ENCODE measurements at places on chromosomes 16 and 17.

DNA sequence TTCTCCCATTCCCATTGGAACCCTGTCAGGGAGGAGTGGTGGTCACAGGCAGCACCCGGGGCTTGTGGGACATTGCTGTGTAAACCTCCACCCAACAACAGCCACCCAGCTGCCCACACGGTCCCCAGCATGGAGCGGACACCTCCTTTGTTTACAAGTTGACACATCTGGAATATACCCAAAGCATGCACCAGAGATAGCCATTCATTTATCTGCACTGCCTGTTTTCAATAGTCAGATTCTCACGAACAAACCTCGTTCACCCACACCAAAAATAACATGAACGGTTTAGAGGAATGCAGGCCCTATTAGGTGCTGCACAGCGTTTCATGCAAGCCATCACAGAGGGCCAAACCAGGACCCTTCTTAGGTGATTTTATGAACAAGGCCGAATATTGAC, 244.8 kb downstream of the FOXL1 start:
- no peak for DNase-seq

- DNase-seq: peak; percentile 28
These were observed 137.1 kb downstream of the CYB561 start for GRCh38 chr17:63309021-63309420.

- DNase-seq: no peak
These were observed 5.3 kb downstream of the KRT28 start for GRCh38 chr17:40794466-40794865.

- DNase-seq: no peak
These were observed 26.9 kb downstream of the SOCS3 start for GRCh38 chr17:78332991-78333390.

- DNase-seq: no peak
These were observed 152.4 kb upstream of the FOXF1 start for GRCh38 chr16:86357950-86358349.

DNA sequence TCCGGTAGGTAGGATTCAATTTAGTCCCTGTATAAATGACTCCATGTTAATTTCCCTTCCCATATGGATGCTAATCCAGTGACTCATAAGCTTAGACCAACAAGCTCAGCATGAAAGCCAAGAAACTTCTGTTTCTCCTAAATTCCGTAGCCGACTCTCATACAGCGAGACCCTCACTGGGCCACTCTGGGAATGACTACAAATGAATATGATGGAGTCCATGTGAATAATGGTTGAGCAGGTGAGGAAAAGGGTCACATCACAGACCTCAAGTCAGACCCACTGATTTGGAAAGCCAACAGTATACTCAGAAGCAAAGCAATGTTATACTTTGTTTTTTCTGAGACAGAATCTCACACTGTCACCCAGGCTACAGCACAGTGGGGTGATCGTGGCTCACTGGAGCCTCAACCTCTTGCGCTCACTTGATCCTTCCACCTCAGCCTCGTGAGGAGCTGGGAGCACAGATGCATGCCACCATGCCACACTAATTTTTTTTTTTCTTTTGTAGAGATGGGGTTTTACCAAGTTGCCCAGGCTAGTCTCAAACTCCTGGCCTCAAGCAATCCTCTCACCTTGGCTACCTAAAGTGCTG, 14.6 kb downstream of the RSL1D1 start:
- no peak for DNase-seq

DNA sequence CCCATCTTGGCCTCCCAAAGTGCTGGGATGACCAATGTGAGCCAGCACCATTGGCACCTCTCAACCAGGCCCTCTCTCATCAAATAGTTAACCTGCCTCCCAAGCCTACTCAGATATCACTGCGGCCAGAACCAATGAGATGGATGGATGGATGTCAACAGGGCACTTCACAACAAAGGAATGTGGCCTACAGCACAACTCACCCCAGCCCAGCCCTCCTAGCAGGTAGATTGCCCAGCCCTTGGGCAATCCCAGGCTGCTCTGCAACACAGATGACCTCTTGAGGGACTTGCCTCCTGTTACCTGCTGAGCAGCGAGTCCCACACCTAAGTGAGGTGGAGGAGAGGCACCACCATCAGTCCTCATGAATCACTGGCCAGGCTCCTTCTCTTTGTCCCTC, 22.6 kb upstream of the KIFC3 start:
- no peak for DNase-seq

- DNase-seq: no peak
These were observed 24.8 kb upstream of the ERN1 start for GRCh38 chr17:64154717-64155116.

DNA sequence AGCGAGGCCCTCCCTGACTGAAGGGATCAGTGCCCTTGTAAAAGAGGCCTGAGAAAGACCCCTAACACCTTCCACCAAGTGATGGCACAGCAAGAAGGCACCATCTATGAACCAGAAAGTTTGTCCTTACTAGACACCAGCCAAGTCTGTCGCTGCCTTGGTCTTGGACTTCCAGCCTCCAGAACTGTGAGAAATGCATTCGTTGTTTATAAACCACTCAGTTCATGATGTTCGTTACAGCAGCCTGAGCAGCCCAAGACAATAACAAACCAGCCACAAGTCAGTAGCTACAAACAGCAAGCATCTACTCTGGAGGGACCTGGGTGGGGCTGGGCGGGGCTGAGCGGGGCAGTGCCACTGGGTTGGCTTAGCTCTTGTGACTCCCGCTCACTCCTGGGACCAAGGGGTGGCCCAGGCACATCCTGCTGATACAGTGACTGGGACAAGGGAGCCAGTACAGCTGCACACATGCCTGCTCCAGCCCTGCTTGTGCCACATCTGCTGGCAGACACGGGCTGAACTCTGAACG, 234.9 kb downstream of the IRF8 start:
- DNase-seq: no peak

DNA sequence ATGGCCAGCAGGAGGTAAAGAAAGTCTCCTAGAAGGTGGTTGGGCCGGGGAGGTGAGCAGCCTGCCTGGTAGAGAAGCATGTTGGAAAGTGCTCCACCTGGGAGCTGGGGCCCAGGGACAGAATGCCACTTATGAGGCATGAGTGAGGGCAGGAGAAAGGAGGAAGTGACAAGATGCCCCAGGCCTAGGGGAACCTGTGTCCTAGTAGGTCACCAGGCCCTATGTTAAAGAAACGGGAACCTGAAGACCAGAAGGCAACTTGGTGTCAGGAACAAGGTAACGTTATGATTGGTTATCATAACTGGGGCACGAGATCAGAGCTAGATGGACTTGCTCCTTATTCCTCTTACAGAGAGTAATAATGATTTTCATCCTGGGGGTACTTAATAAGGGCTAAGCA, 34.3 kb downstream of the PITPNC1 start:
- peak; percentile 48 for DNase-seq

GRCh38 chr16:51197953-51198748, 47.1 kb upstream of the SALL1 start:
- no peak for DNase-seq

DNA sequence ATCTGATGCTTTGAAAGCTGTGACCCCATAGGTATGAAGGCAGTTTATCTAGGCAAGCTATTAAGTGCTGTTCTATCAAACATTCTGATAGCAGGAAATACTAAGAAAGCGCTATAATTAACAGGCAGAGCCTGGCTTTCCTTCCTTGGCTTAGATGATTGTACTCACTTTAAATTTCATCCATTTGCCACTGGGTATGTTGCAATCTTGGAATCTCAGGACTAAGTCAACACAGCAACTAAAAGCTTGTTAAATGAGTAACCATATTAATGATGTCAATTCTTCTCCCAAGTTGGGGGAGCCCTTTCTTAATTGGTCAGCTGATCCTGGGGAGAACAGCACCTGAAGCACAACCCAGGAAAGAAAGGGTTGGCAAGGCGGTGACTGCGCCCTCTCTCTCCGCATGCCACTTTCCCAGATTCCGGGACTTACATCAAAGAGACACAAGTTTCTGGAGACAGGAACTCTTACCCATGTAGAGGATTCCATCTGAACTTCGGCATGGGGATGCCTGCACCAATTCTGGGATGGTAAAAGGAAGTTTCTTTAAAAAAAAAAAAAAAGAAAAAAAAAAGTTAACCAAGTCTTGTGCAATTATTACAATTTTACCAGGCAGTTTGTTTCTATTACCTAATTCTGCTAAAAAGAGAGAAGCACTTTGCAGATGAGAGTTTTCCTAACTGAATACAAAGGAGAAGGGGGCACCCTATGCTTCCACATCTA, 54.4 kb upstream of the ICAM2 start:
- DNase-seq: peak; percentile 92

DNA sequence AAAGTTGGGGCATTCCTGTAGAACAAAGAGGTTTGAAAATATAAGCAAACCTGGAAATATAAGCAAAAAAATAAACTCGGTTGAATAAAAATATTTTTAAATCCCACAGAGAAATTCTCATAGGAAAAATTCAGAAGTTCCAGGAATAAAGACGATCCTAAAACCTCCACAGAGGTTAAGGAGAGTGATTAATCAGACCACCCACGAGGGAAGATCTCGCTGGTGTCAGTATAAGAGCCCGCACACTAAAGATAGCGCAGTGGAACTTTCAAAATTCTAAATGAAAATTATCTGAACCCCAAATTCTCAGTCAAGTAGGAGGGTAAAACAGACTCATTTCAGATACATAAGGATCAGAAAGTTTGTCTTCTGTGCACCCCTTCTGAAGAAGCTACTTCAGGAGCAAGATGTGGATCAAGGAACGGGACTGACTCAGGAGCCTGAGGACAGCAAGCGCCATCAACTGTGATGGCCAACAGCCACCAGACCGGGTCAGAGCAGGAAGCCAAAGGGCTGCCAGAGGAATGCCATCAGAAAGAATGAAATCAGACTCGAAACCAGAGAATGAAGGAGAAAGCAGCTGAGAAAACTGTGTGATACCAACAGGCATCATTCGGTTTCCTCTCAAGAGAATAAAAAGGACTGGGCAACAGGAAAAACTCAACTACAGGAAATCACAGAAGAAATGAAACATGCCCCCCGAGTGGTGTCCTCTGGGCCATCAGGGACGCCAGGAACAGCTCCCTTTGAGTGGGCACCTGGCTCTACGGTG, 66.9 kb downstream of the CYTH1 start:
- no peak for DNase-seq

- no peak for DNase-seq
These were observed 22.6 kb downstream of the CACNG4 start for GRCh38 chr17:66987059-66987616.

GRCh38 chr16:24511174-24511573, 28.2 kb upstream of the RBBP6 start:
- DNase-seq: no peak
